ENCODE measurements at places on chromosomes 16 and 17.

GRCh38 chr17:34015253-34015652 lies 239.8 kb upstream of the CCL2 start:
- no peak for DNase-seq

GRCh38 chr17:55883149-55883548 lies 132.3 kb downstream of the PCTP start:
- DNase-seq = no peak

GRCh38 chr17:78421084-78421533 lies 42.7 kb downstream of the PGS1 start:
- DNase-seq = no peak

- DNase-seq = no peak
Observed at GRCh38 chr17:77959926-77960521, 1.5 kb downstream of the TNRC6C start.

DNA sequence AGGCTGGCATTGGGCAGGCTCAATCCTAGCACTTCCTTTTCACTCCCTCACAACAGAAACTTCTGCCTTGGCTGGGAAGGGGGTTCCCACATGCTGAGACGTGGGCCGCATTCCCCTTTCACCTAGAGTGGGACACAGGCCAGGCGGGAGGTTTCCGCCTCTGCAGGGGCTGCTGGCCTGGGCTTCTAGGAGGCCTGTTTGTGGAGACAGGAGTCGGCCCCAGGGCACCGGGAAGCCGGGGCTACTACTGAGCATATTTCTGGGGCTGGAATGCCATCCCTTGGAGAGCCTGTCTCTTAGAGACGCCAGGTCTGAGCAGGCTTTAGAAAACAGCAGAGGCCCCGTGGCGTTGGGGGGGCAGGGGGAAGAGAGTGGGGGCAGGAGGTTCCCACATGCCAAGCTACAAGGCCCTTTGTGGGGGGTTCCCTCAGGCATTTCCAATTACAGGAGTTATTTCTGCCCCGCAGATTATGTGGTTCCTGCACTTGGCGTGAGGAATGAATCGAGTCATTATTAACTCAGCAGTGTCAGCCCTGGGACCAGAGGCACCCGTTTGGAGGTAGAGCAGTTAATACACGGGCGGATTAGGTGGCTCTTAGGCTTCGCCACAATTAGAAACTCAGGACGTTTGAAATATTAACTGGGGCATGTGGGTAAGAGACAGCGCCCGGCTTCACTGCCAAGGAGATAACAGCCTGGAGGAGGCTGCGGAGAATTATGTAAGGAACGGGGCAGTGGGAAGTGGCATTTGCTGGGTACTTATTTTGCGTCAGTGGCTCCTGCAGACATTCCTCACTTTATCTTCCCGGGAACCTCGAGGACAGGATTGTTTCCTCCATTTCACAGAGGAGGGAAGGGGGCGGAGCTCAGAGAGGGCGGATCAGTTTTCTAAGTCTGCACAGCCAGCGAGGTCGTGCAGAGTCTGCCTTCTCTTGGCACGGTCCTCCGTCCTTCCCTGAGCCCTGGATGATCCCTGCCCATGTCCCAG lies 162.5 kb downstream of the MAF start:
- no peak for DNase-seq

DNA sequence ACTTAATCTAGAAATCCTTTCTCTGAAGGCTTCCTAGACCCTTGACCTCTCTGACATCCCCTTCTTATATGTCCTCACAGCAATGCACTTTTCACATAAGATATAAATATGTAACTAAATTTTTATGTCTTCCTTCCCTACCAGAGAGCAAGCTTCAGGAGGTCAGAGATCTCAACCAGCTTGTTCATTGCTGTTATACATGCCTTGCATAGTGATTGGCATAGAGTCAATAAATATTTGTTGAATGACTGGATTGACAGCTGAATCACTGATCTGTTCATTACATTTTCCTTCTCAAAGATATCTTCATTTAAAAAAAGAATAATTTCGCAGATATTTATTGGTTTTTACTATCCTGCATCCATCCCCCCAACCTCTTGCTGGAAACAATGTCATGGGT lies 29.5 kb downstream of the HYDIN start:
- DNase-seq = no peak

GRCh38 chr16:3174618-3175148 lies 13.3 kb upstream of the OR1F1 start:
- DNase-seq = no peak

GRCh38 chr17:79810130-79811010 lies 13.5 kb upstream of the CBX8 start:
- DNase-seq = peak; percentile 72

DNA sequence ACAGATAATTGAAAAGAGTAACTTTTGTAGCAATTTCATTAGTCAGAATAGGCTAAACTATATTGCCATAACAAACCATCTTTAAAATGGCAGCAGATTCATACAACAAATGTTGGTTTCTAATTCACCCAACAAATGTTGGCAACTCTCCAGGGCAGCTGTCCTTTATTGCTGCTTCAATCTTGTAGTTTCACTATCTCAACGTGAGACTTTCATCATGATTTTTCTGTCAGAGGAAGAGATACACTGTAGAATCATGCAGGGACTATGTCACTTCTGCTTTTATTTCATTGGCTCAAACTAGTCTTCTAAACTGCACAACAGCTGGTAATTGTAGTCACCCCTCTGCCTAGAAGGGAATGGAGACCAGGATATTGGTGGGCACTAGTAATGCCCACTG lies 174.2 kb downstream of the TANC2 start:
- DNase-seq = no peak

DNA sequence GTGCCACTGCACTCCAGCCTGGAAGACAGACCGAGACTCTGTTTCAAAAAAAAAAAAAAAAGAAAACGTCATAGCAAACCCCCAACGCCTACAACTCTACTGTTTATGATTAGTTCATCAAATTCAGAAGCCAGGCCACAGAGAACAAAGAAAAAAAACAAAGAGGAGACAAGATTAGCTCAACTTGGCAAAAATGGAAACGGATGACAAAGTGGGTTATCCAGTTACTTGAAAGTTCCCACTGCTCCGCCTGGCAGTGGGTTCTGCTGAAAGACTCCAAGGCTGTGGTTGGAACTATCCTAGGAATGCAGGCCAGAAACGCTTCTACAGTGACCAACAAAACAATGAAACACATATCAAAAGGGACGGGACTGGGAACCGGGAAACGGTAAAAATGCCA lies 53.1 kb downstream of the MRM3 start:
- DNase-seq = no peak

Data from activated T-cell treated with anti-CD3 and anti-CD28 coated beads for 4 hours (primary cell).